ENCODE measurements at places on chromosomes 16 and 17. TPM values are rescaled to one million over a fixed set of nuclear protein-coding genes. Genes with fewer than 3 reads are reported as not detected.

- no peak for DNase-seq
These were observed 52.7 kb upstream of the AKAP1 start for GRCh38 chr17:57032343-57032742.

DPEP2 gene
- 2.5 TPM for total RNA-seq

GRCh38 chr16:10039220-10040096 is 142.8 kb downstream of the GRIN2A start:
- no peak for DNase-seq

GRCh38 chr16:87582216-87582965 is 19.9 kb upstream of the JPH3 start:
- DNase-seq = no peak

TMEM132E gene
- total RNA-seq = not detected

DNA sequence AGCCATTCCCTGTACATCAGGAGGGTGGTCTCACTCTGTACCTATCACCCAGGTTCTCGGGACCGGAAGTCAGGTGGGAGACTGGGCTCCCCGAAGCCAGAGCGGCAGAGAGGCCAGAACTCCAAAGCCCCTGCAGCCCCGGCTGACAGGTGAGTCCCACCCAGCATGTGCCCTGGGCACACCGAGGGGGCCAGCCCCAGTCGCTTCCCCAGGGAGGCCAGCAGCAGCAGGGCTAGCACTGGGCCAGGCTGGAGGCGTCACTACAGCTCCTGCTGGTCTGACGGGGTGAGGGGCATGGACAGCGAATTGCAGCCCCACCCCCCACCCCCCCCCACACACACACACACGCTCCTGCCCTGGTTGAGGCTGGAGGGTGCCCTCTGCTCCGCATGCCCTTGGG is 7.9 kb upstream of the IL17C start:
- no peak for DNase-seq

DNA sequence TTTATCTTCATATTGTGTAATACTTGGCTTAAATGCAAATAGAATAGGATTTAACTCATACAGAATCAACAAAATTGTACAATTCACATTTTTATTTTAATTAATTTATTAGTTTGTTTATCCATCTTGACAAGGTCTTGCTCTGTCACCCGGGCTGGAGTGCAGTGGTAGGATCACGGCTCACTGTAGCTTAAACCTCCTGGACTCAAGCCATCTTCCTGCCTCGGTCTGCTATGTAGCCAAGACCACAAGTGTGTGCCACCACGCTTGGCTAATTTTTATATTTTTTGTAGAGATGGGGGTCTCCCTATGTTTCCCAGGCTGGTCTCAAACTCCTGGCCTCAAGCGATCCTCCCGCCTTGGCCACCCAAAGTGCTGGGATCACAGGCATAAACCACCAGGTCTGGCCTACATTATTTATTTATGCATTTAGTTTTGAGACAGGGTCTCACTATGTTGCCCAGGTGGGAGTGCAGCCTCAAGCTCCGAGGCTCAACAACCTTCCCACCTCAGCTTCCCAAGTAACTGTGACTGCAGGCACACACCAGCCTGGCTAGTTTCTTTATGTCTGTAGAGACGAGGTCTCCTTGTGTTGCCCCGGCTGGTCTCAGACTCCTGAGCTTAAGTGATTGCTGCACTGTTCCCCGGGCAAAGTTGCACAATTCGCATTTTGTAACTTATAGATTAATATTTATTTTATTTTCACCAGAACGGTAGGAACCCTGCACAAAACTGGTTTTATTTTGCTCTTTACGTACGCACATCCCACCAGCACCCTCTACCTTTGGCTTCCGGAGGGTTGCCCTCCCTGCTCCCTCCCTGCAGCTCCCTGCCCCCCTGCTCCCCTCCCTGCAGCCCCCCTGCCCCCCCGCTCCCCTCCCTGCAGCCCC is 4.9 kb downstream of the DPEP1 start:
- no peak for DNase-seq

GRCh38 chr16:1758923-1759322 is 12.4 kb downstream of the NME3 start:
- no peak for DNase-seq

DRC3 gene
- total RNA-seq = 0.05 TPM

DNA sequence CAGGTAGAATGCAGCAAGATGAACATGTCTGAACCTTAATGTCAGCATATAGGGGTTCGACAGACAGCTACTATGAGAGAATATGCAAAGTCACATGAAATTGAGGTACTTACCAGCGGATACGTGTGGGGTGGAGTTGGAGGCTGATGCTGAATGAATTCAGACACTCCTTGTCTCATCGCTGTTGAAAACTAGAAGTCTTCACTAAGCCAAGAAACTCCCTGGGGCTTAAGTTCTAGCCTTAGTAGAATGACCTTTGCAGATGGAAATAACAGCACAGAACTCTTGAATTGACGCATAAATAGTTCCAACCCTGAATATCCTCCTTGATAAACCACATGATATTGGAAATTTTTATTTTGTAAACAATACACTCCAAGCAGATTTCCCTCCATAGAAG is 32.9 kb upstream of the MYOCD start:
- no peak for DNase-seq

C16orf74 gene
- total RNA-seq = 0.46 TPM

DNA sequence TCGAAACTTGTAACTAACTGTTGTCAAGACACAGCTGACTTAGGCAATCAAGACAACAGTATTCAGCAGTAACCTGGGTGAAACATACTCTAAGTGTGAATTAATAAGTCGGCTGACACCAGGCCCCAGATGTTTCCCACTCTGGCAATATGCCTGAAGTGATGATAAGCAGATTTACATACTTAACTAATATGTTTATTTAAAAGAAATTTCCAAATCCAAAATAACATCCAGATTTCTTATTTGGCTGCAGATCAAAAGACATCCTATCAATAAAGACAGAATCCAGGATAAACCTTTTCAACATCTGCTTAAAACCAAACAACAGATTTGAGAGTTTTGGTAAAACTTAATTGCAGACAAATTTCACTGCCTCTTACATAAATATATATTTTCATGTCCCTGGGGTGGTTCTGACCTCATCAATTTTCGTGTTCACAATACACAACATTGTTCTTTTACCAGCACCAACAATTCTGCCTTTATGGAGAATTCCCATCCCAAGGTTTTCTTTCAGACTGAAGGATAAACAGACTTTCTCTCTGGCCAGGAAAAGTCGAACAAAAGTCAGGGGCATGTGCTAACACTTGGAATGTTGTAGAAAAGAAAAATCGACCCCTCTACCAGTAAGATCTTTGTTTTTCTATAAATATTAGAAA is 45.1 kb upstream of the TOX3 start:
- DNase-seq = no peak

DNA sequence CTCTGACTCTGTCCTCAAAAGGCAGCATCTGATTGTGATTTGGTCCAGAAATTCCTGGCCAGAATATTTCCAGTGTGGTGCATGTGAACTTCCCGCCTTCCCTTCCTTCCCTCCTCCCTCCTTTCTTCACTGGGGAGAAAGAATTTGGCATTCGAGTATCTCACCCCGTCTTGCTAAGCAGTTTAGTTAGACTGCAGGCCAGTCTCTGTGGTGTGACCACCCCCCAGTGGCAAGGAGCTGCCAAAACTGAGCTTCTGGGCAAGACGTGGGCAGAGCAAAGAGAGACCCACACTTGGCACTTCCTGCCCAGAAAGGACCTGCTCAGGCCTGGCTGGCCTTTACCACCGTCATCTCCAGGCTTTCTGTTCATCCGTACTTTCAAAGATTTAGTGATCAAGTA is 36.4 kb downstream of the SNX20 start:
- no peak for DNase-seq

GRCh38 chr16:89253548-89254287 is 36.2 kb downstream of the ZNF778 start:
- DNase-seq = no peak

Measured in activated naive CD4-positive, alpha-beta T cell treated with anti-CD3 and anti-CD28 coated beads, Interleukin-2, amount 50 U/mL, for 72 hours (primary cell).